ENCODE measurements at places on chromosomes 16 and 17.

DNA sequence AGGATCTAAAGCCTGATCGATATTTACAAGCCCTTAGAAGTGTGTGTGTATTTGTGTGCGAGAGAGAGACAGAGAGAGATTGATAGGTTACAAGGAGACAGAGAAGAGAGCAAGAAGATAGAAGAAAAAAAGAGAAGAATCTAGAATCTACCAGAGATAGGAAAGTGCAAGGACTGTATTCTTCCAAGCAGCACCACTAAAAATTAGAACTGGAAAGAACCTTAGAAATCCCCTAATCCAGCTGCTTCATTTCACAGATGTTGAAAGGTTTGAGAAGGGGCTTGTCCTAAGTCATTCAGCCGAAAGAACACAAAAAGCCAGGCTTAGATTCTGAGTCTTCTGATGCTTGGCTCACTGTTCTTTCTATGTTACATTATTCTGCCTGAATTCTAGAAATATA lies 92.2 kb downstream of the HS3ST3A1 start:
- H3K27ac ChIP-seq: no peak overlapping the region
- H3K4me1 ChIP-seq: no peaks in the 10 kb centered on the region
- H3K4me3 ChIP-seq: no peak overlapping the region
- DNase-seq: no peak

DNA sequence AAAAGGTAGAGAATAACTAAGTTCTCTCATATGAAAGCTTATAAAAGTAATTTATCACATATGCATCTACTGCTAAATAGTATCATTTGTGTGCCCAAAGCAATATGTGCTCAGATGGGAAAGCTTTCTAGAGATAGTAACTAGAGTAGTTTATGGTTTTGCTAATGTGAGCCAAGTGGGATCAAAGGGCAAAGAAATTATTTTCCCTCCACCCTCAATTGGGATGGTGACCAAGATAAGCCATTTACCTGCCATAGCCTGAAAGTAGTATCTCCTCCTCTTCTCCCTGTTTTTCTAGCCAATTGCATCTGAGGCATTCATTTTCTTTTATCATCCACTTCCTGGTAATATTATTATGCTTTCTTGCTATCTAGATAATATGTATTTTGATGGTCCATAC lies 41.9 kb upstream of the KCNJ16 start:
- H3K4me1 ChIP-seq: no peaks in the 10 kb centered on the region
- H3K36me3 ChIP-seq: no peaks in the 10 kb centered on the region
- no peaks in the 10 kb centered on the region for H3K27me3 ChIP-seq
- no peak overlapping the region for H3K4me3 ChIP-seq
- no peak overlapping the region for H3K27ac ChIP-seq

DNA sequence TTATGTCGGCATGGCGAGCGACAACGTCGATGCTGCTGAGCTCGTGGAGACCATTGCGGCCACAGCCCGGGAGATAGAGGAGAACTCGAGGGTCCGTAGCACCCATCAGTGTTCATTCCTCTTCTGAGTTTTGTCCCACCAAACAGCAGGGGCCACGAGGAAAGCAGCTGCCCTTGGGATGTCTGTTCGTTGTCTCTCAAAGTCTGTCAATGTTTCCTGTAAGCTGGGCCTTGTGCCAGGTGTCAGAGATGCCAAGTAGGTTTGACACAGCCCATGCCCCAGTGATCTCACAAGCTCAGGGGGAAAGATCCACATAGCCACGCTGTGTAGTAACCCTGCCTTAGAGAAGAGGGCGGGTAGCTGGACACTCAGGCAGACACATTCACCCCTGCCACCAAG lies 22.6 kb downstream of the NTAN1 start:
- H3K27me3 ChIP-seq: no peaks in the 10 kb centered on the region
- H3K4me3 ChIP-seq: no peak overlapping the region
- H3K4me1 ChIP-seq: no peaks in the 10 kb centered on the region
- peaks cover 81% of the 10 kb centered on the region for H3K36me3 ChIP-seq

DNA sequence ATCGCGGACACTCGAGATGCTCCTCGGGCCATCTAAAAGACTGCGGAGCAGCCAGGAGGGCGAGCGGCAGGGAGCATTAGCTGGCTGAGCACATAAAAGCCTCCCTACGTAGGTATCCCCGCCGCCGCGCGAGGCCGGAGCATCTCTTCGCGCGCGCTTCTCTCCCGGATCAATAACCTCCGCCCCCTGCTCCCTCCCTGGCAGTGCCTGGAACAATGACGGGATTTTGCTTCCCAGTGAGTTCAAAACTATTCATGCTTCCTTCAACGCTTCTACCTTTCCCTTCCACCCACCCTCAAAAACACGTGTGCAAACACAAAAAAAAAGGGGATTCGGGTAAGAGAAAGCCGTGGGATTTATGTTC lies 984 bp downstream of the CENPV start:
- H3K4me1 ChIP-seq: peaks cover 10% of the 10 kb centered on the region
- DNase-seq: no peak
- H3K36me3 ChIP-seq: peaks cover 9% of the 10 kb centered on the region
- H3K27ac ChIP-seq: peak overlapping the region; percentile 73

GRCh38 chr17:9330141-9330540 lies 245.5 kb downstream of the STX8 start:
- H3K4me3 ChIP-seq: no peak overlapping the region
- no peak for DNase-seq
- no peaks in the 10 kb centered on the region for H3K36me3 ChIP-seq
- H3K27ac ChIP-seq: no peak overlapping the region

DNA sequence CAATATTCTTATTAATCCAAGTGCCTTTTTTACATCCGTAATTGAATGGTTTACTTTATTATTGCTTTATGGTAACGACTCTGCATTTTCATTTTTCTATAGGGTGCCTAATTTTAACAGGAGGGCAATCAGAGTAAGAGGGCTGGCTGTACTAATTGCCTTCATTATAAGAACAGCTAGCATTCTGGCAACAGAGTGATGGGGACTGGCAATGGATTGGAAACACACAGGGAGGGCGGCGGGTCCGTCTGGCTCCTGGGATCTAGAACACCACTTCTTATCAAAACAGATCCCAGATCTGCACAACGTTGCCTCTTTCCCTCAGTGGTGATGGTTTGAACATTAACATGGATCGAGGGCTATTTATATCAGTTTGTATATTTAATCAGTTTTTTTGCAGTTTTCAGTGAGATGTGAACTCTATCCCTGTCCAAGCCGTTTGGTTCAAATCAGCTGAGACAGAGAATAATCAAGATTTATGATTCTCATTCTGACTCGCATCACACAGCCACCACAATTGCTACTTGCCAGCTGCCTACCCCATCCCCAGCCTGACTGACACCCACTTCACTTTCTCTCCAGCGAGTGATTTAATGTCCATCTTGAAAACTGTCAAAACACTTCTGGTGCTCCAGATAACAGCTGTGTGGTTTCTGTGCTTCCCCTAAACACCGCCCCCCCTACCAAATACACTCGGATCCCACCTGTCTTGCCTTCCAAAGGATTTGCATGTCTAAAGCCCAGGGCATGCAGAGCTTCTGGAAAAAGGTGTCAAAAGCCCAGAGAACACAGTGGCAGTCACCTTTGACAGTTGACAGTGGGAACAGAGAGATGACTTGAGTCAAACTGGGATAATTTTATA lies 327.9 kb downstream of the HS3ST4 start:
- H3K4me1 ChIP-seq: no peaks in the 10 kb centered on the region
- no peak for DNase-seq
- H3K27ac ChIP-seq: no peak overlapping the region
- no peaks in the 10 kb centered on the region for H3K36me3 ChIP-seq
- no peak overlapping the region for H3K4me3 ChIP-seq

- no peak overlapping the region for H3K4me3 ChIP-seq
- H3K27me3 ChIP-seq: no peaks in the 10 kb centered on the region
- no peak for DNase-seq
- peak overlapping the region; percentile 18 for H3K27ac ChIP-seq
- peaks cover 29% of the 10 kb centered on the region for H3K4me1 ChIP-seq
Observed at GRCh38 chr17:34246881-34247280, 8.2 kb upstream of the CCL2 start.

- no peak overlapping the region for H3K27ac ChIP-seq
- DNase-seq: no peak
Observed at GRCh38 chr16:29154088-29154487, 169.2 kb downstream of the LAT start.

- no peaks in the 10 kb centered on the region for H3K27me3 ChIP-seq
- H3K4me3 ChIP-seq: no peak overlapping the region
- no peak overlapping the region for H3K27ac ChIP-seq
- H3K4me1 ChIP-seq: no peaks in the 10 kb centered on the region
- H3K36me3 ChIP-seq: no peaks in the 10 kb centered on the region
Observed at GRCh38 chr16:29891525-29892457, 7.6 kb downstream of the SEZ6L2 start.

DNA sequence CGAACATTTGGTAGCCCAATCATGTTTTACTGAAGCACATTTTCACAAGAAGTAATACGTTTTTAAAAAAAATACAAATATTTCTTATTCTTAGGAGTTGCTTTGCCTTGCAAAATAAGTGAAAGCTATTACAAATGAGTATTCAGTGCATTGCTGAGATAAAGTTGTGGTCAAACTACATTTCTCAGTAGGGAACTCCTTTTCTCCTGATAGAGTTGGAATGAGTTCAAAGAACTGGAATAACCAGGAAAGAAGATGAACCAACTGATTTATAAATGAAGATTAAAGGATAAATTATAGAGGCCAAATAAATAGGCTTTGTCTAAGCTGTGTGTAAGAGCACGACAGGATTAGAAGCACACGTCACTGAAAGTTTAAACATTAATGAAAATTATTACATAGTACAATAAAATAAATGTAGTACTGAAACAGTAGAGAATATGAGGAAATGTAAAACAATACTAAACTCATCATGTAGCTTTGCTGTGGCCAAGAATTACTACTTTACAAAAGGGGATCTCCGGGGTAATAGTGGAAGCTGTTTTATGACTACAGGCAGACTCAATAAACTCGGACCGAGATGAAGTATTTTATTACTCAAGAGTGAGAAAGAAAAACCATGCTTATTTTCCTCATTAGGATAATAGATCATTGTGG lies 73.6 kb downstream of the KCNJ2 start:
- H3K27me3 ChIP-seq: no peaks in the 10 kb centered on the region
- H3K4me1 ChIP-seq: no peaks in the 10 kb centered on the region
- H3K4me3 ChIP-seq: no peak overlapping the region
- H3K27ac ChIP-seq: no peak overlapping the region

GRCh38 chr16:50942143-50942542 lies 200.3 kb downstream of the CYLD start:
- H3K4me1 ChIP-seq: no peaks in the 10 kb centered on the region
- no peak overlapping the region for H3K4me3 ChIP-seq
- H3K27me3 ChIP-seq: no peaks in the 10 kb centered on the region
- DNase-seq: no peak
- H3K36me3 ChIP-seq: no peaks in the 10 kb centered on the region
- no peak overlapping the region for H3K27ac ChIP-seq

- no peak for DNase-seq
- H3K27ac ChIP-seq: no peak overlapping the region
- H3K36me3 ChIP-seq: peaks cover 28% of the 10 kb centered on the region
Observed at GRCh38 chr16:57022445-57022844, 33.1 kb downstream of the NLRC5 start.

DNA sequence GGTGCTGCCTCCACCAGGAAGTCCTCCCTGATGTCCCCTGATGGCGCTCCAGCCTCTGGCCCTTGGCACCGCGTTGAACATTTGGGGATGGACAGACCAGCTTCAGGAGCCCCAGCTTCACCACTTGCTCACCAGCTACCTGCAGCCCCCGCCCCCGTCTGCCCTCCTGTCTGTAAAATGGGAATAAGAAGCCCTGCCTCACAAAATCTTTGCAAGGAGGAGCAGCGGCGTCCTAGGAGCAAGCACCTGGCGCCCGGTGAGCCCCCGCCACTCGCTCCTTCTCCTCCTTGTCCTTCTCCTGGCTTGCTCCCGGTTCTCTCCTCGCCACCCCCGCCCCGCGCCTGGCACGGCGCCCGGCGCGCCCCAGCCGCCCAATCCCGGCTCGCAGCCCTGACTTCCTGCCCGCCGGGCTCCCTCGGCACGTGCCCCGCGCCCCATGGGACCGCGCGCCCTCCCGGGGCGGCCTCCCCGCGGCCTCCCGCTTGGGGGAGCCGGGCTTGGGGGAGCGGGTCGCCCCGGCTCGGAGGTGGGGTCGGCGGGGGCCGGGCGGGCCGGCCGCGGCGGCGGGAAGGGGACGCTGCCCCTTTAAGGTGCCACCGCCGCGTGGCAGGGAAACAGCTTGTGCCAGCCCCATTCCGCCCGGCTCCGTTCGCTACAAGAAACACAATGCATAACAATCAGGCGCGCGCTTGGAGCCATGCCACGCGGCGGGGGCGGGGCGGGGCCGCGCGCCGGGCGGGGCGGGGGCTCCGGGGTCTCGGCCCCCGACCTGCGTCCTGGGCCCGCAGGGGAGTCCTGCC lies 9.1 kb upstream of the PPP1R1B start:
- H3K27me3 ChIP-seq: no peaks in the 10 kb centered on the region
- DNase-seq: peak; percentile 77
- no peak overlapping the region for H3K27ac ChIP-seq
- no peaks in the 10 kb centered on the region for H3K36me3 ChIP-seq
- peak overlapping the region; percentile 70 for H3K4me3 ChIP-seq
- no peaks in the 10 kb centered on the region for H3K4me1 ChIP-seq

- H3K27me3 ChIP-seq: no peaks in the 10 kb centered on the region
- H3K4me1 ChIP-seq: no peaks in the 10 kb centered on the region
- H3K36me3 ChIP-seq: no peaks in the 10 kb centered on the region
- no peak overlapping the region for H3K27ac ChIP-seq
- H3K4me3 ChIP-seq: no peak overlapping the region
Observed at GRCh38 chr16:86978445-86979030, 338.7 kb downstream of the C16orf95 start.

DNA sequence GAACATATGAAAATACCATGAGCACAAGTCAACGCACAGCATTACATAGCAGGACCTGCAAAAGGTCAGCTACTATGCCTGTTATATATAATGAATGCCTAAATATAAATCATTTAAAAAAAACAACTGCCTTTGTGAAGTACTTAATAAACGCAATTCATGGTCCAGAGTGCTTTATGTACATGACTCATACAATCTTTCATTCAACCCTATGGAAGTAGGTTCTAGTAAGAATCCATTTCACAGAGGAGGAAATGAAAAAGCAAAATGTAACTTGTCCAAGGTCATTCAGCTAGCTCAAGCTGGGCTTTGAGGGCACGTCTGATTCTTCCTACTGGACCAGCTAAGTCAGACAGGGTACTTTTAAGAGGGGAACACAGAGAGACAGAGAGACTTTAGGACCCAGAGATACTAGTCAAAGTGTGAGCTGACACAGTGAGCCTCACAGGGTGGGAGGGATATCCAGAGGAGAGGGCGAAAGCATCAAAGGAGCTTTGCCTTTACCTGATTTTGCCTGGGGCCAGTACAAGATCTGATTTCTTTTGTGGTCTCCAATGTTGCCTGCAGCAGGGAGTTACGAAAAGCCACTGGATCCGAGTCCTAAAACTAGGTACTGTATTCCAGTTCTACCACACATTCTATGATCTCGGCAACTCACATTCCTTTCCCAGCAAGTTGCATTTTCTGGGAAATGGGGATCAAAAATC lies 83.4 kb upstream of the ZFHX3 start:
- H3K4me3 ChIP-seq: no peak overlapping the region
- no peaks in the 10 kb centered on the region for H3K27me3 ChIP-seq
- H3K27ac ChIP-seq: no peak overlapping the region
- H3K36me3 ChIP-seq: no peaks in the 10 kb centered on the region
- H3K4me1 ChIP-seq: no peaks in the 10 kb centered on the region
- DNase-seq: no peak

Measured in ascending aorta (tissue), 2 donors.